ENCODE measurements at places on chromosomes 12 and 14.

- peak; percentile 85 for DNase-seq
Observed at GRCh38 chr12:107320929-107321631, 227.7 kb upstream of the CRY1 start.

GRCh38 chr12:82474798-82475184 lies 116.5 kb downstream of the METTL25 start:
- no peak for DNase-seq

DNA sequence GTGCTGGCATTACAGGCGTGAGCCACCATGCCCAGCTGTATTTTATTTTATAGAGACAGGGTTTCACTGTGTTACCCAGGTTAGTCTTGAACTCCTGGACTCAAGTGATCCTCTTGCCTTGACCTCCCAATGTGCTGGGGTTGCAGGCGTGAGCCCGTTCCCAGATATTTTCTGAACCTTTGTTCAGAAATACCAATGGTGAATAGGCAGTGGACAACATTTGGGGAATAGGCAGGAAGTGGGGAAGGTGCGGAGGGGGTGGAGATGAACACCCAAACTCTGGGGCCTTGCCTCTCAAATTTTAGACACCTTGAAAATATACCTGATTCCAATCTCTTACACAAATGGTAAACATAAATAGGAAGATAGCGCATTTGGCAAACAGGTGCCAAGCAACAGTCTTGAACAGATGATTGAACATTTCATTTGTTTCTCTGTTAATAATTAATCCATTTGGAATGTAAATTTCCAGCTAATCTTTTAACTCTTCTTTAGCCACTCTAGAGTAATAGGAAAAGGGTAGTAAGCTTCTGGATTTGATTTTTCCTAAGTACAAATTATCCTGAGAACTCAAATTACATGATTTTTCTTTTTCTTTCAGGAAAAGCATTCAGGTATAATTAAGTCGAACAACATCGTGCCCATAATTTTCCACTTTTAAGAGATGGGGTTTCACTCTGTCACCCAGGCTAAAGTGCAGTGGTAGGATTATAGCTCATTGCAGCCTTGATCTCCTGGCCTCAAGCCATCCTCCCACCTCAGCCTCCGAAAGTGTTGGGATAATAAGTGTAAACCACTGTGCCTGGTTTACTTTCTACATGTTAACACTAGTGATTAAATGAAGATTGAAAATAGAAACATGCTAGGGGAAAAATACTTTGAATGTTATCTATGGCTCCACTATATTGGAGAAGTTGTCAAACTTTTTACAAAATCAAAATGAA lies 22.9 kb upstream of the RNF34 start:
- no peak for DNase-seq

GRCh38 chr12:84507956-84508850 lies 404.4 kb downstream of the SLC6A15 start:
- DNase-seq: no peak

- no peak for DNase-seq
Observed at GRCh38 chr12:55703288-55703687, 4.4 kb downstream of the ITGA7 start.

DNA sequence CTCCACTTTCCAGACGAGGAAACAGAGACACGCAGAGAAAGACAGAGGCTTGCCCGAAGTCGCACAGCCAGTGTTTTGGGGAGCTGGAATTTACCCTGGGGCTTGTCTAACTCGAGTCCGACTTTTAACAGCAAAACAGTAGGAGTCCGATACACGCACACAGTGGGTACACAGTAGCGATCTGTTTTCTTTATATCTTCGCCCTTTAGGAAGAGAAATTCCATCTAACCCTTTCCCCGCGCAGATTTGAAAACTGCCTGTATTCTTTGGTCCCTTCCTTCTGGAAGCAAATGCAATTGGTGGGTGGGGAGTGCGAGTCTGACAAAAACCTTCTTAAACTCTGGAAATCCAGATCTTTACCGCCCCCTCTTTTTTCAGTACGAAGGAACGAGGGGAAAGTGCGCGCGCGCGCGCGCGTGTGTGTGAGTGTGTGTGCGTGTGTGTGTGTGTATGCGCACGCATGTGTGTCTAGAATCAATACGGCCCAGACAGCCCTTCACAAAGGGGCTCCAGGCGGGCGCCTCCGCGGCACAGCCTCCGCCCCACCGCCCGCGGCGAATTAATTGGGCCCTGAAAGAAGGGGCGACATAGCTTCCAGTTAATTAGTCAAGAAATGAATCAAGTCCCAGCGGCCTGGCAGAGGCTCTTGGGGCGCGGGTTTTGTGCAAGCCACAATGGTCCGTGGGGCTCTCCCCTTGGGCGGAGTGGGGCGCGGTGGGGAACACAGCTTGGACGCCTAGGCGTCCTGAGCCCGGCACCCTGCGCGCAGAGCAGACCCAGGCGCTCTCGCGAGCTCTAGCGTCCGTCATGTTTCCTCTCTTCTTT lies 14.0 kb upstream of the TBX3 start:
- no peak for DNase-seq

GRCh38 chr12:87185367-87185766 lies 843.8 kb downstream of the C12orf50 start:
- no peak for DNase-seq

DNA sequence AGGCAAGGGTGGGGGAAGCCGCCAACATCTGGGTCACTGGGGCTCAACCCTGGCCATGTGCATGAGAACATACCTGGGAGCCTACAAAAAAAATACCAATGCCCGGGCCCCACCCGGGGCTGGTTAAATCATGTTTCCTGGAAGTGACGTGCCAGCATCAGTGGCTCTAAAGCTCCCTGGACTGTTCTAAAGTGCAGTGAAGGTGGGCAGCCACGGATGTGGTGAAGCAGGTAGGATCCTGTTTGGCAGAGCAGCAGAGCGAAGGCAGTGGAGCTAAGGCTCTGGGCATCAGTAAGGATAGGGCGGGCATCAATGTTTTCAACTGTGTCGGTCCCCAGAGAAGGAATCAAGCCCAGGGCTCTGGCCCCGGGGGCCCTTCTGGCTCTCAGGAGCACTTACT lies 525 bp upstream of the GPR68 start:
- DNase-seq: peak; percentile 85

DNA sequence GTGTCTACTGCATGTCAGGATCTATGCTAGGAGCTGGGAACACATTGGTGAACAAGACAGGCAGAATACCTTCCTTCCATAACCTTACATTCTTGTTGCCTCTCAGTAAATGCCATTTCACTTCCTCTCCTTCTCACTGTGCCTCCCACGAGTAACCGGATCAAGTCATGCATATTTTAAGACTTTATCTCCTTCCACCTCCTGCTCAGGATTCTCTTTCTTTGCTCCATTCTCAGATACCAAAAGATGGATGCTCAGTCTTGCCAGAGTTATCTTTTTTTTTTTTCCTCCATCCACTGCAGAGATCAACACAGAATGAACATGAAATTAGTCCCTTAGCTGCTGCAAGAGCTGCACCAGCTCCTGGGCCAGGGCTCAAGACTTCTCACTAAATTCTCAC lies 20.0 kb upstream of the APPL2 start:
- DNase-seq: no peak

DNA sequence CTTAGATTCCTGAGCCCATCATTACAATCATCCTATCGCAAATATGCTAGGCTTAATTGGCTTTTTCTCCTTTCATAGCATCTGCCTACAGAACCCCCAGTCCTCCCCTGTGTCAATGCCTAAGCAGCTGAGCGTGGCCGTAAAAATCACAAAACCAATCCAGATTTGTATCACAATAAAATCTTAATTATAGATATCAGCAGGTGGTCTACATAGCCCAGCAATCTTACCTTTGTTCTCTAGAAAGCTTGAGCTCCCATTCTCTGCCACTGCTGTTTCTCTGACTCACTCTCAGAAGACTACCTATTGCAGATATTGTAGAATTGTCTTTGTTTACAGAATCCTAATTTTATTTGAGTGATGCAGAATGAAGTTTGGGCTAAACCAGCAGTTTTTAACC lies 37.9 kb upstream of the PPM1A start:
- DNase-seq: no peak

- no peak for DNase-seq
Observed at GRCh38 chr14:93126111-93126510, 10.4 kb upstream of the ITPK1 start.

DNA sequence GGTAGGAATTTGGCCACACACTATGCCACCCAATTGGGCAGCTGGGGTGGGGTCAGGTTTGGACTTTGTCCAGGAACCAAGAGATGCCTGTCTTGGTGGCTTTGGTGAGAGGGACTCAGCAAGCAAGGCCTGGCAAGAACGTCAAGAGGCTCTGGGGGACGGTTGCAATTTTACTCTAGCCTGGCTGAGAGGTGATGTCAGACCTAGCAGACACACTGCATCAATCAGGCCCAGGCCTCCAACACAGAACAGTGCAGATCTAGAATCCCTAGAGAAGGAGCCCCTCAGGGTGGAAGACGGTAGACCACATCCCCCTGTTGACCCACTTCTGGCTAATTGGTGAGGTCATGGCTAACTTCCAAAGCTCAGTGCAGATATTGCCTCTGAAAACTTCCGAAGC lies 1.6 kb upstream of the UNC119B start:
- no peak for DNase-seq

DNA sequence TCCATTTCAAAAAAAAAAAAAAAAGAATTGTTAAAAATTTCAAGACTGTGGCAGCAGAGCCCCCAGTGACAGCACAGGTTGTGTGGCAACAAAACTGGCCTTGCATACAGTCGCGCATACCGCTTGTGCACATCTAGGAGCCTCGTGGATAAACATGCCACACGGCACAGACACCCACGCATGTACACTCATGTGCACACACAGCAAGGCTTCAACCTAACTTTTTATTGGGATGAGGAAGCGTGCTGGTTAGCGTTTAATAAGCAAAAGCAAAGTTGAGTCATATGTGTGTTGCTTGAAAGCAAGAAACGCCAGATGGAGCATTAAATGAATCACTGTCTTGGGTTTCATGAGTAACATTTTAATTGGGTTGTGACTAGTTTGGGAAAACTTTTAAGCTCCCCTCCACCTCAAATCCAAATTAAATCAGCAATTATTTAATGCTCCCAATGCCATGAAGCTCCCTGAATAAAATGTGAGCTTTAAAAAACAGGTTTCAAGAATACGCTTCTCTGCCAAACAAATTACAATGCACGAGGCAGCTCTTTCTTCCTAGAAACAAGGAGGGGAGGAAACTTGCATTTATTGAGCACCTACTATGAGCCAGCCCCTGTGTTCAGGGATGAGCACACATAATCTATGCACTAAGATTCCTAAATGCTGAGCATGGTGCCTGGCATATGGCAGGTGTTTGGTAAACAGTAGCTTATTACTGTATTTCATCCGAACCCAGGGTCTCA lies 35.7 kb upstream of the EML1 start:
- DNase-seq: no peak

- DNase-seq: no peak
Observed at GRCh38 chr14:64401949-64402348, 13.8 kb downstream of the MTHFD1 start.

GRCh38 chr12:116547955-116548501 lies 11.2 kb upstream of the MAP1LC3B2 start:
- DNase-seq: no peak

DNA sequence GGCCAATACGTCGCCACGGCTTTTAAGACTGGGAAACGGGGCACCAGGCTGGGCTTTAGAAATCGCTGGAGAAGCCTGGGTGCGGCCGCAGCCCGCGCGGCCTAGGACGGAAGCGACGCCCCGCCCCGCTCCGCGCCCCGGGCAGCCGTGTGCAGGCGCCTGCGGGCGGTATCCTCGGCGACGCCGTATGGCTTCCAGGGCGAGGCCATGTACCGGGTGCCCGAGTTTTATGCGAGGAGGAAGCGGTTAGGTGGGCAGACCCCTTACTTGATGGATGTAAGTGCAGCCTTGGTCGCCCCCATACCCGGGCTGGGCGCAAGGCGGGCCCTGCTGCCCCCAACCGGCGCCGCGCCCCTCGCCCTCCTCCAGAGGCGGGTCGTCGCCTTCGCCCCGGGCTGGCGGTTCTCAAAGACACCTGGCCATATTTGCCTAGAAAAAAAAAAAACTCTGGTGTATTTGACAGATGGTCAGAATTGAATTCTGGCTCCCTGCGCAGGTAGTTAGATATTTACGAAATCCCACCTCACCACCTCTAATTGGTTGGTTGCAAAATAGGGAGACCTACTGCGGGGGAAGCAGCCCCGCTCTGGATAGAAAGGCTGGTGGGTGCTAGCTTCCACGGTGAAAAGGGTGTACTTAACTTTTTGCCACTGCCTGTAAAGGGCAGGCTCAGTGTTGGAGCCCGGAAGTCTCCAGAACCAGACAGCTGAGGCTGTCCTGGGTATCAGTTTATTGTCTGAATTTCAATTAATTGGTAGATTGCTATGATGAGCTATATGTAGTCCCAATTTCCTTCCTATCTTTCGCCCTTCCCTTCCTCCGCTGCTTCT lies at the start of gene PPP1R36:
Gene PPP1R36, plus strand, starts transcription at position 171 of the 830 bp plus-strand sequence. Its CDS starts 37 bp downstream, at position 208.
- DNase-seq: peak; percentile 70

- no peak for DNase-seq
Observed at GRCh38 chr14:36317650-36318049, 2.8 kb downstream of the MBIP start.

GRCh38 chr12:115922952-115923564 lies 354.4 kb downstream of the MED13L start:
- no peak for DNase-seq

DNA sequence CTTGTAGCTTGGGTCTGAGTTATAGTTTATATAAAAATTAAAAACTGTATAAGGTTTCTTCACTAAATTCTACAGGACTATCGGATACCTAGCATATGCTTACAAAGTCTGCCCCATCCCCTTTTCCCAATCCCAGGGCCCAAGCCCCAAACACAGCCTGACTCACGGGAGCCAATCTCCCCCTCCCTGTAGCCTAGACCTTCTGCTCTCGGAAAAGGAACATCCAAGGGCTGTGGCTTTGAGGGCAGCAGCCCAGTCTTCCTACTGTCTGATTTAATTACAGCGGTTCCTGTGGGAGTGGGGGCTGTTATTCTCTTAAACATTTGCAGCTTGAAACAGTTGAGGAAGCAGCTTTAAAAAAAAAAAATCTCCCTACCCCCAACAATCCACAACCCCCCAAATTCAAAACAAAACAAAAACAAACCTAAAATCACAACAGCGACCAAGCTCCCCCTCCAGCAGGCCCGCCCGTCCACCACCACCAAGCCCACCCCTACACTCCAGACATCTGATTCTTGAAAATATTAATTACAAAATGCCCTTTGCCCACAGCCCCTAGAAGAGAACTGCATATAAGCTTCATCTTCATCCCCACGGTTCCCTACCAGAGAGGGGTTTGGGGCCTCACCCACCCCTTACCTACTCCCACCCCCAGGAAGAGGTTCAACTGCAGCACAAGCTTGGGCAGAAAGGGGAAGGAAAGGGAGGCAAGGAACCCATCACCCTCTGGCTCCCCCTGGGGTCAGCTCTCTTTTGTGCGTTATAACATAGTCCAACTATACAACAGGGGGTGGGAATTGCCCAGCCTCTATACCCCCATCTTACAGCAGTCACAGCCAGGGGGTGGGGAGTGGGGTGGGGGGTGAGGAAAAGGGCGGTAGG lies 1.1 kb upstream of the PRKAG1 start:
- no peak for DNase-seq

- DNase-seq: no peak
Observed at GRCh38 chr12:62866451-62867082, 68.4 kb downstream of the PPM1H start.

DNA sequence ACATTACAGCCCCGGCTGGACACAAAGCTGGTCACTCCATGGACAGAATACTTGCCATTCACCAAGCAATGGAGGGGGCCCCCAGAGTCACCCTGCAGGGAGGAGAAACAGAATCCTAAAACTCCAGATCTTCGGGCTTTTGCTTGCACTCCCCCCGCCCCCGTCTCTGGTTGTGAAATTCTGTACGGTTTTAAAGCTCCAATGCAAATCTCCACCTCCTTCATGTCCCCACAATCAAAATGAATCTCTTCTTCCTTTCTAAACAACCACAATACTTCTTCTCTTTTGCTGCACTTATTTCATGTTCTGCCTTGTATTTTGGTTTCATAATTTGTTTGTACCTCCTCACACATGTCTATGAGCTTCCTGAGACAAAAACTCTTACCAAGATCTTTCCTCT lies 5.8 kb upstream of the BIN2 start:
- no peak for DNase-seq
